Stimulated activated CD4-positive, alpha-beta T cell treated with anti-CD3 and anti-CD28 coated beads, Interleukin-2, amount 100 ng/mL, for 4 hours (primary cell): ENCODE measurements at places on chromosomes 2 and 18.

DNA sequence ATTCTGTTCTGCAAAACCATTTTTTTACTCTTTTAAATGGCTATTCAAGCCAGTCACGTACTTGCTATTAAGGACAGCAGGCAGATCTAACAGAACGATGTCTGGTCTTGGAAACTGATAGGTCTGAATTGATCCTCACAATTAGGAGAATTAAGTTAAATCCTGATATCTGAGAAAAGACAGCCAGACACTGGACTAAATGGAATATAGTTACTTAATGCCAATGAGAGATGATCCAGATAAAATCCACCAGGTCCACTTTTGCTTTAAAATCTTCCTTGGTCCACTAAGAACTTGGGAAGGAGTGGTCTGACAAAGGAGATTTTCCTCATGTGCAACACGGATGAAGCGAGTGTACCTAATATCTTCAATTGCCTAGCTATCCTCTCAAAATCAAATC is 86.9 kb downstream of the PLEKHM3 start:
- DNase-seq: no peak

- DNase-seq: no peak
These were observed 35.6 kb downstream of the CEP192 start for GRCh38 chr18:13026583-13027270.

DNA sequence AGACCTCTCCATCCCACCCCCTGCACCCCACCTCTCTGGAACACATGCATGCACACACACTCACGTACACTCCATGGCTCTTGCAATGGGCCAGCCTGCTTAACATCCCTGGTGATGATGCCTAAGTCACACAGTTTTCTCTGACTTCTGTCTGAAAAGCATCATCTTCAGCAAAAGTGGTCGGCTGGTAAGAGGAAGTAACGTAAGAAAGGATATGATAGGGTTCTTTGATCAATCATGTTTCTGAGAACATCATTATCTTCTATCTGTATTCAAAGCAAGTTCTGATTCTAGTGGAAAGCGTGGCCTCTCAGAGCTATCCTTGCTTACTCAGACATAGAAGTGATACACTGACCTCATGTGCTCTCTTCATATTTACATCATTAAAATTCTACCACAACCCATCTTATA is 11.4 kb upstream of the NDUFV2 start:
- no peak for DNase-seq

- DNase-seq: no peak
These were observed 420.9 kb downstream of the TRIB2 start for GRCh38 chr2:13137679-13138078.
